Fibroblast of villous mesenchyme (primary cell): ENCODE measurements at places on chromosomes 2 and 18. TPM values are rescaled to one million over a fixed set of nuclear protein-coding genes. Genes with fewer than 3 reads are reported as not detected.

ACMSD gene
- total RNA-seq = not detected in 2 replicates

PKP4 gene
- 29.3 and 62.2 TPM in 2 replicates for total RNA-seq

DLX1 gene
- not detected in 2 replicates for total RNA-seq

GKN2 gene
- not detected in 2 replicates for total RNA-seq

SNTG2 gene
- total RNA-seq = under 0.01 and 1.6 TPM in 2 replicates

ADRA2B gene
- not detected in 2 replicates for total RNA-seq

RNF125 gene
- under 0.01 TPM in 2 replicates for total RNA-seq

RGPD4 gene
- total RNA-seq = not detected in 2 replicates

SCN9A gene
- total RNA-seq = 43.5 and 72.1 TPM in 2 replicates

IKZF2 gene
- total RNA-seq = 4.2 and 15.1 TPM in 2 replicates

CHST9 gene
- total RNA-seq = not detected in 2 replicates

GRHL1 gene
- 0.64 and 1.7 TPM in 2 replicates for total RNA-seq

SCYGR4 gene
- not detected in 2 replicates for total RNA-seq

- DNase-seq = peak; percentile 36
These were observed 868 bp downstream of the INO80D start for GRCh38 chr2:206084870-206085741.

- no peak for DNase-seq
These were observed 32.7 kb downstream of the INHBB start for GRCh38 chr2:120378605-120379004.

GRCh38 chr18:23121133-23121532 is 14.2 kb upstream of the CABLES1 start:
- DNase-seq = no peak

- peak; percentile 53 for DNase-seq
These were observed 49.5 kb downstream of the C2orf42 start for GRCh38 chr2:70141212-70141901.

- no peak for DNase-seq
These were observed 471.5 kb downstream of the PIK3C3 start for GRCh38 chr18:42426496-42427015.

DNA sequence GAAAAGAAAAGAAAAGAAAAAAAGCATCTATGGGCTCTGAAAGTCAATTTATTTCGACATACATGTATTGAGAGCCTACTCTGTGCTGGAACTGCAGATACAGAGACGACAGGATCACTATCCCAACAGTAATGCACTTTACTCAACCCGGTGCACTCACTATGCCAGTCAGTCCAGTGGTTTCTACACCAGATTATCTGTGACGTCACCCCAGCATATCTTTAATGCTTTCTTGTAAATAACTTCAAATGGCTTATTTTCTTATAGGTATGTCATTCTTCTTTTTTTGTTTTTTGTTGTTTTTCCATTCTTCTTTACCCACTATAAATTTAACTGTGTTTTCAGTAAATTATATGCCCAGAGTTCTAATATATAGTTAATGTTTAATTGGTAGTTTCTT is 800.0 kb upstream of the FANCL start:
- DNase-seq = no peak

GRCh38 chr18:5556310-5556974 is 12.6 kb upstream of the EPB41L3 start:
- no peak for DNase-seq

GRCh38 chr18:2985628-2986027 is 27.3 kb downstream of the LPIN2 start:
- peak; percentile 80 for DNase-seq

DNA sequence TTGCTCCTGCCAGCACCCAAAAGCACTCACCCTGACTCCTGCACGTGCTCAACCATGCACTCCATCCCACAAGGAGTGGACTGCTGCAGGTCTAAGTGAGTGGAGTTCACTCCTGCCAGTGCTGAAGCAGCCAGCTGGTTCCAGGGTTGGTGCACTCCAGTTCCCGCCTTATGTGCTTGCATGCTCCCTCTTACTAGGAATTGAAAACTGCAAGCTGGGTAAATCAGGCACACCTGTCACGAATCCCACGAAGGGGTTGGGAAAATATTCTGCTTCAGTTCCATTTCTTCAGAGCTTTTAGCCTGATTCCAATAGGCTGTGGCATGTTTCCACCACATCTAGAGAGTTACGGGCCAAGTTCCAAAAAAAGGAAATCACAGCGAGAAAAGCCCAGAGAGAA is 1365.5 kb upstream of the CHAC2 start:
- DNase-seq = no peak

GRCh38 chr2:174611854-174612253 is 14.2 kb upstream of the WIPF1 start:
- DNase-seq = no peak

DNA sequence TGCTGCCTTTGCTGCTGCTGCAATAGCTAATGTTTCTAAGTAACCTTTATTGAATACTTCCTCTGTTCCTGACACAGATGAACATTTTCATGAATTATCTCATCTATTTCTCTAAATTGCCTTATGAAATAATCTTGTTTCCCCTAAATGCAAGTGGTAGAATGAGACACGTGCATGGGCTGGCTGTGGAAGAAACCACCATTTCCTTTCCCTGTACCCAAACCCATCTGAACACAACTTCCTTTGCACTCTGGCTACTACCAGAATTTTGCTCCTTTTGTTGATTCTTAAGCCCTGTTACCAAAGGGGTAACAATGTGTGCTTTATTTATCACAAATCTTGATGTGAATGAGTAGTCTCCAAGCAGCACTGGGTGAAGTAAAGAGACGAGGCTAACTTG is 29.2 kb downstream of the AKAIN1 start:
- DNase-seq = no peak

DNA sequence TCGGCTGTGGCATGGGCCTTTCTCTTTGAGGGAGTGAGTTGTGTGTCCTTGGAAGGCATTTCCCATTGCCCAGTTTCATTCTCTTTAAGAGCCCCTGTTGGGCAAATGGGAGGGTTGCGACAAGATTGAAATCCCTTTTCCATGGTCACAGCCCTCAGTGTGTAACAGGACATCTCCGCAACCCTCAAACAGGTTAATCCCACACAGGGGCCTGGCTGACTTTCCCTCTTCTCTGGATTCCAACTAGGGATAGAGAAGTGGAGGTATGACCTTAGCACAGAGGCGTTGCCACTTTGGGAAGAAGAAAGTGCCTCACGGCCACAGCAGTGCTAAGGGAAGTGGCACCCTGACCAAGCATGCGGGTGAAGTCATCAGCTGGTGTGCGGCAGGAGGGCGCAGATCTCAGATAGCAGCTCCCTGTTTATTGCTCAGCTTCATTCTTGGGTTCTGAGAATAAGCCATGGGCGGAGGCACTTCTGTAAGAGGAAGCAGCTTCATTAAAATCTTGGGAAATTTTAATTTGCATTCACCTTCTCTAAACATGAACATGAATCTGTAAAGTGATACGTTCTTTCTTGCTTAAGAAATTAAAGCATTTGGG is 256.5 kb downstream of the GBX2 start:
- no peak for DNase-seq

DNA sequence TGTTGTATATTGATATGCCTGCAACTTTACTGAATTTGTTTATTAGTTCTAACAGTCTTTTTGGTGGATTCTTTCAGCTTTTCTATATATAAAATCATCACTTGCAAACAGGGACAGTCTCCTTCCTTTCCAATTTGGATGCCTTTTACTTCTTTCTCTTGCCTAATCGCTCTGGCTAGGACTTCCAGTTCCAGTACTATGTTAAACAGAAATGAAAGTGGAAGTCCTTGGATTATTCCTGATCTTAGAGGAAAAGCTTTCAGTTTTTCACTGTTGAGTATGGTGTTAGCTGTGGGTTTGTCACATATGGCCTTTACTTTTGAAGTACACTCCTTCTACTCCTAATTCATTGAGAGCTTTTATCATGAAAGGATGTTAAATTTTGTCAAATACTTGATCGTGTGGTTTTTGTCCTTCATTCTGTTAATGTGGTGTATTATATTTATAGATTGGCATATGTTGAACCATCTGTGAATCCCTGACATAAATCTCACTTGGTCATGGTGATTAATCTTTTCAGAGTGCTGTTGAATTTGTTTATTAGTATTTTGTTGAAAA is 52.9 kb downstream of the REL start:
- DNase-seq = peak; percentile 39

GRCh38 chr2:144333143-144333555 is 186.8 kb downstream of the ZEB2 start:
- DNase-seq = no peak

- no peak for DNase-seq
These were observed 194.7 kb downstream of the UXS1 start for GRCh38 chr2:105999211-105999989.

GRCh38 chr18:75140296-75140695 is 68.6 kb downstream of the PTGR3 start:
- DNase-seq = no peak

DNA sequence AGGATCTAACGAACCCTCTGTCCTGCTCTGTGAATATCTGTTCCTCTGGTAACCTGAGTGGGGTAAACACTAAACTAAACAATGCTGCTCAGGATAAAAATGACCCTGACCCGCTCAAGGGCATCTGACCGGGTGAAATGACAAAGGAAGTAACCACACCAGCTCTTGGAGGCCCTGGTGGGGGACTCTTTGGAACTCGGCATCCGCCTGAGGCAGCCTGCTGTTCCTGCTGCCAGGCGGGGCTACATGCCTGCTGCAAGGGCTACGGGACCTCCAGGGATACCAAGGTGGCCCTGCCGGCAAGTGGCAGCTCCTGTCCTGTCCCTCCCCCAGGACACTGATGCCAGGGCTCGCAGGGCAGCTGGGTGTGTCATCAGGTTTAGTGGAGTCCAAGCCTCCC is 273.3 kb downstream of the HDAC4 start:
- no peak for DNase-seq

DNA sequence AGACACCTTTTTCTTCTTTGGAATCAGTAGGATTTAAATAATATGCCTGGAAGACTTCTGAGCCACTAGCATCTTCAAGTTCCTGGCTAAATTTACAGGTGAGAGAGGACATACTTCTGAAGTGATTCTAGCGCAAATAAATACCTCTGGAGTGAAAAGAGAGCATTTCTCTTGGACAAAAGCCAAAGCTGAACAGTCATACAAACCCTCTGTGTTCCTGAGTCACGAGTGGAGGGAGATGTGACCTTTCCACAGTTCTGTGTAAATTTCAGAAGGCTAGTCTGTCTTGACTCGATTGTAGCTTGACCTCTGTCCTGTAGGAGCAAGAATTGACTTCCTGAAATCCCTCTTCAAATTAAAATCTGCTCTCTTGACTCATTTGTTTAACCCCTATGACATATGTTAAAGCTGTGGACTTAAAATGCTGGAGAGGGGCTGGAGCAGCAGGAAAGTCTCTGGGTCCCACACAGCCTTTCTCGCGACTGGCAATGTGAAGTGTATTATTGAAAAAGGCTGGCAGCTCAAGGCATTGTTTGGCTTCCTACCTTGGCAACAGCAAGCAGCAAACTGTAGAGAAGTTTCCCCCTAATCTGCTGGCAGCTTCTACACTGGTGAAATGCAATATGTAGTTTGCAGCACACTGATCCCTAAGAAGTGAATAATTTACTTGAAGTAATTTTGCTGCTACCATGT is 79.6 kb upstream of the GCFC2 start:
- no peak for DNase-seq

- no peak for DNase-seq
These were observed 25.9 kb downstream of the RAB12 start for GRCh38 chr18:8635087-8635486.

DNA sequence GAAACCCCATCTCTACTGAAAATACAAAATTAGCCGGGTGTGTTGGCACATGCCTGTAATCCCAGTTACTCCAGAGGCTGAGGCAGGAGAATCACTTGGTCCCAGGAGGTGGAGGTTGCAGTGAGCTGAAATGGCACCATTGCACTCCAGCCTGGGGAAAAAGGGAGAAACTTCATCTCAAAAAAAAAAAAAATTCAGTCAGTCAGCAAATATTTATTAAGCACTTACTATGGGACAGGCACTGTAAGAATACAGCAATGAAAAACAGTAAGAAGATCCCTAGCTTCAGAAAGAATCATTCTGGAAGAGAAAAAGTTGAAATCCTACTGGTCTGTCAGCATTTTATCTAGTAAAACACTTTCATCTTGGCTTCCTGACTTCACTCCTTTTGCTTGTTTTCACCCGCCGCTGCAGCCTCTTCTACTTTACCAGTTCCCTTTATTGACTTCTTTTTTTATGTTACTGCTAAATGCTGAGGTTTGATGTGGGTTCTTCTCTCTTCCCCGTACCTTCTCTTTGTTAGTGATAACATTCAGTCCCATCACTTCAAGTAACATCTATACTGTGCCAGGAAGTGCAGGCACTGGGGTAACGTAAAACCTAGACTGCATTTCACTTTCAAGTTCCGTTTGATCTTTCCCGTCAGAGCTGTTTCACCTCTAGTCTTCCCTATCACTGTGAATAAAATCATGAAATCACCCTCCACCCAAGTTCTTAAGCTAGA is 10.8 kb upstream of the TAF4B start:
- DNase-seq = no peak

GRCh38 chr2:146392186-146392585 is 1452.6 kb upstream of the ACVR2A start:
- DNase-seq = no peak

- DNase-seq = no peak
These were observed 25.4 kb downstream of the FBLN7 start for GRCh38 chr2:112163541-112163981.

- DNase-seq = peak; percentile 19
These were observed 51.5 kb downstream of the USP37 start for GRCh38 chr2:218516614-218517013.

DNA sequence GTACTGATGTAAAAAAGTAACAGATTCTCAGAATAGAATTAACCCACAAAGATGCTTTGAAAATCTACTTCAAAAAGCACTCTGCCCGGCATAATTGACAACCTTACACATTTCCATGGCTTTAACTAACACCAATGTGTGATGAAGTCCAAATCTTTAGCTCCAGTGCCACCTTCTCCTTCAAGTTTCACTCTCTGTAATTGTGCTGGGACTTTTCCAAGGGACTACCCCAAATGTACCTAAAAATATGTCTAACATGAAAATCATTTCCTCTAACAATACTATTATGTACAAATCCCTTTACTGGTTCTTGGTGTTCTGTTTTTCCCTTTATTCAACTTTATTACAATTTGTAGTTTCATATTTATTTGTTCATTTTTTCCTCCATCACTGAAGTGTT is 20.6 kb upstream of the UBE2E3 start:
- no peak for DNase-seq

DNA sequence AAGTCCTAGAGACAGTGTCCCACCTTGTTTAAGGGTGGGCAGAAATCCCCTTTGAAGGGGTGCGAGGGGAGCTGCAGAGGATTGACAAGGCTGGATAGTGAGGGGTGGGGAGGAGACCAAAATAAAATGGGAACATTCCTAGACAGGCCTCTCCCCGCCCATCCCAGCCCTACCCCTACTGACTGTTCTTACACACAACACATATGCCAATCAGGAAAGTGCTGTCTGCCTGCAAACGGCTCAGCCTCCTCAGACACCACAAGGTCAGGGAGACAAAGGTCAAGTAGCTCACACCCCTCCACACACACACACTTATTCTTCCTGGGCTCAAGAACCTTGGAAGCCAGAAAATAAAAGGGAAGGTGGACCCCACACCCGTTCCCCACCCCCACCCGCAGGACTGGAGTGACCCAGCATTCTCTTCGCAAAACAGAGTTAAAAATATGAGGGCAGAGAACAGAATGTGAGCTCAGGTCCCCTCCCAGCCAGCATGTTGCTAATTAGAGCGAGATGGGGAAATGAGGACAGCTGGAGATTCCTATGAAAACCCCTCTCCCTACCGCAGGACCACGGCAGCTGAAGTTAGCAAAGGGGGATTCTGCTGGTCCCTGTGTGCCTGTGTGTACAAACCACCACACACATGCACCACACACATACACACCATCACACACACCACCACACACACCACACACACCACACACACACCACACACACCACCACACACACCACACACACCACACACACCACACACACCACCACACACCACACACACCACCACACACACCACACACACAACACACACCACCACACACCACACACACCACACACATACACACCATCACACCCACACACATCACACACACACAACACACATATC is 197.8 kb downstream of the TNS1 start:
- no peak for DNase-seq
